ENCODE measurements at places on chromosomes 2 and 18.

GRCh38 chr2:62415019-62415431 lies 91.0 kb downstream of the TMEM17 start:
- no peak for DNase-seq

DNA sequence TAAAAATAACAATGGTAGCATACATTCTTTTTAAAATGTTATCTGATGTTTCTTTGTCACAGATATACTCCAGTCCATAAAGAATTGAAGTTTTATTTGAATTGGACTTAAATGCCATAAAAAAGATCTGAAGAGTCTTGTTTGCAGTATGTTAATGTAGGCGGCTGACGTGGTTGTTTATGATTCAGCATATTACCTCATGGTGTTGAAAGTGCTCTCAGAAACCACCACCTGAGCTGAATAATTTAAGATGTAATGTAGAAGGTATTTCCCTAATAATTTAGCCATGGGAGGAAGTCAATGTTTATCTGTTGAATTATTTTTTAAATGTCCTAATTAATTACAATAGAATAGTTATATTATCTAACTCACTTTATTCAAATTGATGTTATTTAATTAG lies 58.6 kb upstream of the CHN1 start:
- DNase-seq: no peak

GRCh38 chr18:58785171-58785805 lies 79.4 kb upstream of the ZNF532 start:
- no peak for DNase-seq

DNA sequence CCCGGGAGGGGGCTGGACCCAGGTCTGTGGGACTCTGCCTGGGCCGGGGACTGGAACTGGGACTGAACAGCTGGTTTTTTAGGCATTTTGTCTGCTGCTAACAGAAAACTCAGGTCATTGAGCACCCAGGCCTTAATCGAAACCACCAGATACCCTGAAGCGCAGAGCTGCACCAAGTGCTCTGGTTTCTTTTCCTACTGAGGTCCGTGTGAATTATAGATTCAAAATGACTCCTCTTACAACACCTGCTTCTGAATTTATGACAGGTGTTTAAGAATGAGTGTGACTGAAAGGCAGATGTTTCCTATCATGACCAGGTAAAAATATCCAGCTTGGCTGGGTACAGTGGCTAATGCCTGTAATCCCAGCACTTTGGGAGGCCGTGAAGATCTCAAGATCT lies 47.8 kb downstream of the TRAPPC12 start:
- no peak for DNase-seq

GRCh38 chr2:3101016-3101942 lies 276.3 kb downstream of the EIPR1 start:
- DNase-seq: no peak

DNA sequence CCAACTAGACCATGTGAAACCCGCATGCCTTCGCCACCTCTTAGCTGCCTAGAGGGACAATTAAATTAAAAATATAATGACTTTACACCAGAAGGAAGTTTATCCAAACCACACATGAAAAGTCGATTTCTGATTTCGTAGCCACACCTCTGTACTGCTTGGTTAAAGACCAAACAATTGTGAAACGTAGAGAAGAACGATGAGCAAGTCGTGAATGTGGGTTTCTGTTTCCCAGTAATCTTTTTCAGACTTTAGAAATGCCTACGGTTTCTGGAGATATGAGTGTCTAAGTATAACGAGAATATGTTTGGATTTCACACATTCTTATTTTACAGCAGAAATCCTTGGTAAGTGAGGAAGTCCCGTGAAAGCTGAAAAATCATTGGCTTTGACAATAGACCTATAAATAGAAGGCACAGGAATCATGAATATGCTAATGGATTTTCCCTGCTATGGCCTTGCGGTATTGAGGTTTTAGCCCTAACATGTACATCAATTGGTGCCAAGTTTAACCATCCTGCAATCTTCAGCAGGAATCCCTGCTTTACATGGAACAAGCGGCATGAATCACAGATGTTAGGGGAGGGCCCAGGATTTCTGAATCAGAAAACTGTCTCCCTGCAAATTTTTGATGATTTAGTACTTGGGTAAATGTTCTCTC lies 105.6 kb downstream of the TTC32 start:
- no peak for DNase-seq

GRCh38 chr18:6764382-6764781 lies 34.9 kb downstream of the ARHGAP28 start:
- no peak for DNase-seq

DNA sequence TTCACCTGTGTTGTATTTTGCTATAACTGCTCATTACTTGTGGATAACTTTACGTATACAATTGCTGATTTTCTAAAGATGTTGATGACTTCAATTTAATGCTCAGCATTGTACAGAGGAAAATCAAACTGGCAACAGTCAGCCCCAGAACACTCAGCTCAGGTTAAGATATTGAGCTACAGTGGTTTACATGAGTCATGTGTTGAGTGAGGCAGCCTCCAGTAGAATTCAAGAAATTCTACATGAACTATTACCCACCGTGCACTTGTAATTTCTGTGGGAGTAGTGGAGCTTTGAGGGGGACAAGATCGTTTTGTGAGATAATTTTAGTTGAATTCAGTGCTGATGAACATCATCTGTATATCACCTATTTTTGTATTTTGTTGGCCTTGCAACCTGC lies 292.3 kb downstream of the ALPK2 start:
- DNase-seq: no peak

DNA sequence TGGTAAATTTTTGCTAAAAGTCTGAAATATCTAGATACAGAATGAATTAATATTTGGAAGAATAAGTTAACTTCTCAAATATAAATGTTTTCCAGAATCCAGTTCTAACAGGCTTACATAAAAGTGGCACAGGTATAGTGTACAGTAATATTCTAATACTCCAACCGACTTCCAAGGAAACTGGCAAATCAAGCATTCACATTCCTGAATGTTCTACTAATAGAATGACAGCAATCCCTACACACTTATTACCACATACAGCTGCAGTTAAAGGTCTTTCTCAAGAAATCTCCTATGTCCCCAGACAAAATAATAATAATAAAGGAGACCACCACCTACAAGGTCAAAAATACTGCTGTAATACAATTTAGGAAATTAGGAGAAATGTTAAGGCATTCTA lies 31.9 kb downstream of the TMEM131 start:
- no peak for DNase-seq

GRCh38 chr2:68537809-68538208 lies 70.4 kb downstream of the APLF start:
- DNase-seq: no peak

Measured in stimulated activated CD4-positive, alpha-beta T cell treated with anti-CD3 and anti-CD28 coated beads, Interleukin-15, amount 100 ng/mL, for 1 hour (primary cell).